NCI-H1092 treated with DMSO at 0.1 percent for 48 hours (cell line): ENCODE measurements at places on chromosomes 11 and 22.

GRCh38 chr11:92644595-92645445 is 324.6 kb upstream of the MTNR1B start:
- DNase-seq: peak; percentile 21

DNA sequence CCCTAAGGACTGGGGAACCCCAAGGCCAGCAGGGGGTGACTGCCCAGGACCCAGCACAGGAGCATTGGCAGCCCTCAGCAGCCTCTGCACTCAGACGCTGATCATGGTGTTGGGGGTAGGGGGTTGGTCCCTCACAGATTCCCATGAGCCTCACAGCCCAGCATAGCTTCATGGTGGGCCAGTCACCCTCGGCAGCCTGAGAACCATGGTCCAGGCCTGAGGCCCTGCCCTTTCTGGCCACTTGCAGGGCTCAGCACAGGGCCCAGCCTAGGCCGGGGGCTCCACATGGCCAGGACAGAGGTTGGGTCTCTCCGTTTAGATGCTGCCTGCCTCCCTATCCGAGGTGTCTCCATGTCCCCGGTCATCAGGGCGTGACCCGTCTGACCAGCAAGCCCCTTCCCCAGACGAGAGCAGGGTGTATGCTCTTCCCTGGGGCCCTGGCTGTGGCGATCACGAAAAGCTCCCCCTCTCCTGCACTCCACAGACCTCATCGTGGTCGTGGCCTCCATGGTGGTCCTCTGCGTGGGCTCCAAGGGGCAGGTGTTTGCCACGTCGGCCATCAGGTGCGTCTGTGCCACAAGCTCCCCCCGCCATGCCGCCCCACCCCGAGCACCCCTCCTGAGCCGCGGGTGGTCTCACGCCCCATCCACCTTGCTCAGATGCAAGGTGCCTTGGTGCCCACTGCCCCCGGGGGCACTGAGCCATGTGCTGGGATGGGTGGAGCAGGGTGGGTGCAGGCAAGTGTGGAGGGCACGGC is 126.2 kb downstream of the KCNQ1 start:
- no peak for DNase-seq

DNA sequence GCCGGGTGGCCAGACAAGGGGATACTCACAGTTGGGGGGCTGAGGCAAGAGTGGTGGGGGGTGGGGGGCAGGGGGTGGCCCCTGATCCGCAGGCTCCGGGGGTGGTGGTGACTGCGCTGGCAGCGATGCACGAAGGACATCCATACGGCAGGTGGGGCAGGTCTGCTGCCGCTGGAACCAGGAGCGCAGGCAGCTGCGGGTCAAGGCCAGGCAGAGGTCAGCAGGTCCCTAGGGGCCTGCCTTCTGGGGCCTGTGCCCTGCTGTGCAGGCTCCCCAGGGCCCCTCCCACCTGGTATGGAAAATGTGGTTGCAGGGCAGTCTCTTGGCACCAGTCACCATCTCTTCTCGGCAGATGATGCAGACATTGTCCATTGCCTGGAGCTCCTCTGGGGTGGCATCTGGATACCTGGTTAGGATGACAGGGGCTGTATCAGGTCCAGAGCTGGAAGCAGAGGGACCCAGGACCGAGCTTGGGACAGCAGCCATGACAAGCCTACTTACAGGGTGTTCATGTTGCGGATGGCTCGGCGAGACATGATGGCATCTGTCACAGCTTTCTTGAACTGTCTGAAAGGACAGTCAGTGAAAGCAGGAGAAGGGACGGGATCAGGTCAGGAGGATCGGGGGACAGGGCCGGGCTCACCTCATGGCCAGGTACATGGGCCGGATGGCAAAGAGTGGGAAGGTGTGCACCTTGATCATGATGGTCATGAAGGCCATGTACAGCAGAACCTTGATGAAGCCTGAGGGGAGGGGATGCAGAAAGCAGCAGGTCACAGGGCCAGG is 3.5 kb downstream of the SYVN1 start:
- DNase-seq: no peak

GRCh38 chr22:45576273-45576625 is 73.6 kb downstream of the FBLN1 start:
- no peak for DNase-seq

DNA sequence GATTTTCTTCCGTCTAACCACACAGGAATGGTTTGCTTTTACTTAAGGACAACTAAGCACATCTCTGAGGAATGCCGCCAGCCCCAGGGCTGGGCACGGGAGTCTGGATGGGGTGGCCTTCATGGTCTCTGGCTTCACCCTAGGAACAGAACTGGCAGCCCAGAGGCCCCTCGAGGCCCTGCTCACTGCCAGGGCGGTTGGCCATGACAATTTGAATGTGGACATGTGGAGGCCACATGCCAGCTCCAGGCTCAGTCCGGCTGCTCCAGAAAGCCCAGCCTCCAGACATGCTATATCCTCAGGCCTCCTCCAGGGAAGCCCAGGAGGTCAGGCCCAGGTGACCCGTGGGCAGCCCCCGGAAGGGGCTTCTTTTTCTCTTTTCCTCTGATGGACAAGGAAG is 84.0 kb upstream of the FGF3 start:
- DNase-seq: no peak

DNA sequence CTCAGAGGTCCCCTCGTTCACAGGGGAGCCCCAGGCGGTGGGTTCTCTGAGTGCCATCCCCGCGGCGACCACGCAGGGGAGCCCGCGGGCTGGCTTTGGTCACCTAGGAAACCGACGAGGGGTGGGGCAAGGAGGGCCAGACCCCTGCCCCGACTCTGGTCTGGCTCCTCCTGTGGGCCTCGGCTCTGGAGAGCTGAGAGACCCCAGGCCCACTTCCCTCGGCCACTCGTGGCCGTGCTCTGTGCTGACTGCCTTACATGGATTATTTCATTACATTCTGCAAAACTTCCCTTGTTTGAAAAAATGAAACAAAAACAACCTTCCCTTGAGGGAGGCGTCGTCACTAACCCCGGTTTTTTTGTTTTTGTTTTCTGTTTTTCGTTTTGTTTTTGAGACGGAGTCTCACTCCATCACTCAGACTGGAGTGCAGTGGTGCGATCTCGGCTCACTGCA is 15.1 kb upstream of the CYTH4 start:
- DNase-seq: peak; percentile 16

GRCh38 chr11:65446446-65447277 is 24.1 kb downstream of the NEAT1 start:
- no peak for DNase-seq

DNA sequence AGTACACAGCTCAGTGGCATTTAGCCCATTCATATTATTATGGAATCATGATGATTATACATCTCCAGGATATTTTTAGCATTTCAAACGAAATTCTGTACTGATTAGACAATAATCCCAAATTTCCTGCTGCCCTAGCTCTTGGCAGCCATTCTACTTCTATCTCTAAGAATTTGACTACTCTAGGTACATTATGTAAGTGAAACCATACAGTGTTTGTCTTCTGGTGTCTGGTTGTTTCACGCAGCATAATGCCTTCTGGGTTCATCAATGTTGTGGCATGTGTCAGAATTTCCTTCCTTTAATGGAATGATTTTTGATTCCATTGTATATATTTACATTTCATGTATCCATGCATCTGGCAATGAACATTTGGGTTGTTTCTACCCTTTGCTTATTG is 517.7 kb downstream of the ETS1 start:
- no peak for DNase-seq

DNA sequence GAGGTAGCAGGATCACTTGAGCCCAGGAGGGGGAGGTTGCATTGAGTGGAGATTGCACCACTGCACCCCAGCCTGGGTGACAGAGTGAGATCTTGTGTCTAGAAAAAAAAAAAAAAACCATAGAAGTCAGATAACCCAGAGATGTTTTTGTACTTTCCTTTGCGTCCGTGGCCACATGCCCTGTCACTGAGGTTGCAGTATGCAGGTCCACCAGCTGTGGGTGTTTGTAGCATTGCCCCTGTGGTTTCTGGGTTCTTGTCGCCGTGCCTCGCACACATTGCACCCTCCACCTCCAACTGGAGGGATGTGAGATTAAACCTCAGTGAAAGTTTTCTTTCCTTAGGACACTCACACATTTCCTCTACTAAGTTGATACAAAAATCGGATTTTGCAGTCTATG is 70.3 kb downstream of the TNRC6B start:
- DNase-seq: no peak

DNA sequence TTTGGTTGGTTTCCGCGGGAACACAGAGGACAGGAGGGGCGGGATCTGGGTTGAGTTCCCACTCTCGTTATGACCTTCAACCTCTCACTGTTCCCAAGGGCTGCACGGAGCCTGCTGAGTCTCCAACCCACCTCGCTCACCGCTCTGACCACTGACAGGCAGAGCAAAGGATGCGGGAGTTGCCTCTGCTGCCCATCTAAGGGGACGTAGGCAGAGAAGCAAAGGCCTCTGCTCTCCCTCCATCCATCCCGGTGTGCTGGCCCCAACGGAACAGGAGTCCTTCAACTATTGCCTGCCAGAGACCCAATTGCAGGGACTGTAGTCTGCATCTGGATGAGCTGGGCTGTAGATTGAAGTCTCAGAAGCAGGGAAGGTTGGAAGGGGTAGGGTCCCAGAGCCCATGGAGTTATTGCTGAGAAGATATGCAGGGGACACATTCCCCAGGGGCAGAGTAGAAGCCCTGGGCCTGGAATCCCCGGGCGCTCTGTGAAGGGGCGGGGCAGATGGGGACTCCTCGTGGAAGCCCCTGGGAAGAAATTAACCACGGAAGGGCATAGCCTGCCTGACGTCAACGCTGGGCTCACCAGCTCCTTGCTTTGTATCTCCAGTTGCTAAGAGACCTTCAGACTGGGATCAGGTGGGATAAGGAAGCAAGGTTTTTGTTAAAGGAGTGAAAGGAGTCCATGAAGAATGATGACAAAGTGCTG is 12.7 kb upstream of the FXYD2 start:
- DNase-seq: no peak

- peak; percentile 66 for DNase-seq
Observed at GRCh38 chr11:69501891-69502860, 20.7 kb downstream of the LINC01488 start.

DNA sequence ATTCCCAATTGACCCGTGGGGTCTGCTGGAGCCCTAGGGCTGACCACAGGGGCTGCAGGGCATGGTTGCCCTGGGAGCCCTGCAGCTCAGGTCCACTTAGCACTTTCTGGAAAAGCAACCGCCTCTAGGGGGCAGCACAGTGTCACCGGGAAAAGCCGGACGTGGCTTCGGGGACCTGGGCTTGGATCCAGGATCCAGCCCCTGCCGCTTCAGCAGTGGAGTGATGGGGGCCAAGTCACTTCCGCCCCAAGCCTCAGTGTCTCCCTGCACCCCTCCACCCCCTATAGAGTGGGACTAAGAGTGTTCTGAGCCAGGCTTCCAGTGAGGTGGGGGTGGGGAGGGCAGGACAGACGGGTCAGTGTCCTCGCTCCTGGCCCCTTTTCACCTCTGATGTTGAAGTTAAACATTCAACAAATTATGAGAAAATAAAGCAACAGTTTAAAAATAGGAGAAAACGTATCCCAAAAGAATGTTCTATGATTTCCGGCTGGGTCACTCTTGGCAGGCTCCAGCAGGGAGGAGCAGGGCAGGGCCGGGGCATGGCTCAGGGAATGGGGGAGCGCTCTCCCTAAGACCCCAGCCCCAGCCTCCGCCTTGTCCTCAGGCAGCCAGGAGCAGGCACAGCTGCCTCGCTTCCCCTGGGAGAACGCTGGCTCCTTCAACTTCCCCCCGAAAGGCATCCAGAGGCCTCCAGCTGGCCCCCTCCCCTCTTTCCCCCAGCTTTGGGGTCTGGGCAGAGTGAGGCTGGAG is 96.5 kb upstream of the FGF3 start:
- DNase-seq: peak; percentile 65

- DNase-seq: no peak
Observed at GRCh38 chr22:36744413-36744765, 31.5 kb downstream of the IFT27 start.

- no peak for DNase-seq
Observed at GRCh38 chr11:97614606-97615005, 1224.8 kb downstream of the JRKL start.

DNA sequence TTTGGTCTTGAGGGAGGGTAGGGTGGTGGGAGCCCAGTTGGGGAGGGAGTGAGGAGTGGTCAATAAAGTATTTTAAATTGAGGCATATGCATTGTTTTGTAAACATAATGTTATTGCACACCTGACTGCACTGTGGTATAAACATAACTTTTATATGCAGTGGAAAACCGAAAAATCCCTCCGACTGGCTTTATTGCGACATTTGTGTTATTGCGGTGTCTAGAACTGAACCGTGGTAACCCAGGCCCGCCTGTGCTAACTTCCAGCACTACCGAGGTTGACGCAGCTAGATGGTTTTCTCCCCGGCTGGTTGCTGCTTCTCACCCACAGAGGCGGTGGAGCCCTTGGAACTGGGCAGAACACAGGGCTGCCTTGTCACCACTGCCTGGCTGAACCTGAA is 7.6 kb upstream of the RNH1 start:
- no peak for DNase-seq

DNA sequence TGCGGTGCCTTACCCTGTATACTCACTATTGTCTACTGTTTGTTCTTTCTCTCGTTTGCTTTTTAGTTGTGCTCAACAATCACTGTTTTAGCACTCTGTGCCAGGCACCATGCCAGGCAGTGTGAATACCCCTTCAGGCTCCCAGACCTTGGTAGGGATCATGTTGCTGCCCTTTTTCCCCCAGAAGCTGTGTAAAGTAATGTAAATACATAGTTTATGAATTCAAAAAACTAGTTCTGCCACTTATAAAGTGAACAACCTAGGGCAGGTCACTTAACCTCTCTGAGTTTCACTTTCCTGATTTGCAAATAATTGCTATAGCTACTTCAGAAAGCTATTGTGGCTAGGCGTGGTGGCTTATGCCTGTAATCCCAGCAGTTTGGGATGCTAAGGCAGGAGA is 81.0 kb upstream of the CTSC start:
- peak; percentile 86 for DNase-seq

DNA sequence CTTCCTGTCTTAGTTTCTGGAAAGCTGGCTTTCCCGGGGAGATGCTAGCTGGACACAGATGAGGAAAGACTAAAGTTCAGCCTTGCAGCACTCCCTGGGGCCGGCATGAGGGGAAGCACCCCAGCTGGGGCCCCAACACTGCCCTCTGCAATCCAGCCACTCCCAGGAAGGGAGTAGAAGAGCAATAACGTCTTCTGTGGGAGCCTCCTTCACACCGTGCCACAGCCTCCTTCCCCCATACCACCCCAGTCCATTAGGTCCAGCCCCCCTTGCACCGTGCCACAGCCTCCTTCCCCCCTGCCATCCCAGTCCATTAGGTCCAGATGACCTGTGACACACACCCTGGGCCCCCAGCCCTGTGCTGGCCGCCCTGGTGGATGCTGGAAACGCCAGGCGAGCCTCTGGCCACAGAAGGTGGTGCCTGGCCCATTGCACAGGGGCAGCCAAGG is 44.1 kb upstream of the PRDM11 start:
- DNase-seq: no peak
